ENCODE measurements at places on chromosomes 13 and 19.

DNA sequence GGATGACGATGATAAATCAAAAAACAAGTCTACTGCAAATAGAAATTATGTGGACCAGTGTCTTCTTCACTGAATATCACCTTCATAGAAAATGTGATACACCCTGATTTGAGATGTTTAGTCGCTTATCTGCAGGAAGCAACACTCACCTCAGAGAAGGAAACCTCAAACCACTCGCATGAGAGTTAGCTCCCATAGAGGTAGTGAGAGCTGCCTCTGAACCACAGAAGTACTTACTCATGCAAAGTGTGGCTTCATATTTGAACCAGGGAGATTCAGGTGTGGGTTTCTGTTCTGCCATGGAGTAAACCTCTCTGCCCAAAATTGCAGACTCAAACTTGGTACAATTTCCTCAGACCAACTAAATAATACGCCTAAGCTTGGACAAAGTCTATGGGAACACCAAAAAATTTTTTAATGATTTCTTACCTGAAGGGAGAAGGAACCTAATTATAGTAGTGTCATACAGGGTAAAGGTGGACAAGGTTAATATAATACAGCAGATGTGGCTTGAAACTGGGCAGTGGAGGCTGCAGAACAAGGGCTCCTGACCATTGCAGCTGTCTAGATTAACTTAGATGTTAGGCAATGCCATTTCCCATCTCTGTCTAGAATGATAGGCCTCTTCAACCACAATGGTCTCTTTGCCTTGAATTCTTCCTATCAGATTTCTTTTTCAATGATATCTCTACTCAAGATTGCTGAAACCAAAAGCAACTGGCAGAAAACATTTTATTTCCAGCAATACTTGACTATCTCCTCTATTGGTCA, 29.6 kb upstream of the RCBTB2 start:
- DNase-seq = no peak

GRCh38 chr13:74945637-74946036, 536.3 kb downstream of the TBC1D4 start:
- DNase-seq = no peak

GRCh38 chr13:57673197-57673596, 41.7 kb downstream of the PCDH17 start:
- DNase-seq = no peak

GRCh38 chr19:47002853-47003610, 16.6 kb upstream of the NPAS1 start:
- no peak for DNase-seq

GRCh38 chr19:48629599-48630295, 7.4 kb downstream of the DBP start:
- no peak for DNase-seq

All from NCI-H2081 treated with DMSO at 0.1 percent for 48 hours (cell line).